H4 (cell line): ENCODE measurements at places on chromosomes 2 and 18. TPM values are rescaled to one million over a fixed set of nuclear protein-coding genes. Genes with fewer than 3 reads are reported as not detected.

CYTIP gene
- 0.06 TPM in 1 of 2 replicates, not detected in the other for total RNA-seq

SP5 gene
- total RNA-seq: not detected in 2 replicates

KIAA2012 gene
- total RNA-seq: not detected in 2 replicates

CKAP2L gene
- 15.7 and 15.8 TPM in 2 replicates for total RNA-seq

DNA sequence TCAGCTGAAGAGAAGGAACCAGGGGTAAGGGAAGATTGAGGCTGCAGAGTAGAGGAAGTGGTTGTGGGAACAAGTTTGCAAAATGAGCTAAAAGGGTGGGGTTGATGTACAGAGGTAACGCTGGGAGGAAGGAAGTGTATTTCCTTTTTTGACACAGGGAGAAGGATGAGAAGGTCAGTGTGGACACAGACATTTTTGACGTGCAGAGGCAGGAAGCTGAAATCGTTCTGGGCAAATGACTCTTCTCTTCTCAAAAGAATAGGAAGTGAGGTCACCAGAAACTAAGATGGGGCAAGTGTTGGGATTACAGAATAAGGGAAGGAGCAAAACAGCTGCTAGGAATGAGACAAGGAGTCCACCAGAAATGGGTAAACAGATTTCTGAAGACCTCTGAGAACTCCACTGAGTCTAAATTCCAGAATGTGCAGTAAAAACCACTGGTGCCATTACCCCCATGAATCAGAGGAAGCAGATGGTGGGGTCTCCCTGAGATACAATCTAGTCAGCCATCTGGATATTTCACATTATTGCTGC is 20.0 kb upstream of the RNF149 start:
- DNase-seq: no peak

- DNase-seq: no peak
Observed at GRCh38 chr2:132617989-132618388, 52.0 kb downstream of the LYPD1 start.

GRCh38 chr2:114237331-114237730 is 205.1 kb upstream of the DPP10 start:
- DNase-seq: no peak

DNA sequence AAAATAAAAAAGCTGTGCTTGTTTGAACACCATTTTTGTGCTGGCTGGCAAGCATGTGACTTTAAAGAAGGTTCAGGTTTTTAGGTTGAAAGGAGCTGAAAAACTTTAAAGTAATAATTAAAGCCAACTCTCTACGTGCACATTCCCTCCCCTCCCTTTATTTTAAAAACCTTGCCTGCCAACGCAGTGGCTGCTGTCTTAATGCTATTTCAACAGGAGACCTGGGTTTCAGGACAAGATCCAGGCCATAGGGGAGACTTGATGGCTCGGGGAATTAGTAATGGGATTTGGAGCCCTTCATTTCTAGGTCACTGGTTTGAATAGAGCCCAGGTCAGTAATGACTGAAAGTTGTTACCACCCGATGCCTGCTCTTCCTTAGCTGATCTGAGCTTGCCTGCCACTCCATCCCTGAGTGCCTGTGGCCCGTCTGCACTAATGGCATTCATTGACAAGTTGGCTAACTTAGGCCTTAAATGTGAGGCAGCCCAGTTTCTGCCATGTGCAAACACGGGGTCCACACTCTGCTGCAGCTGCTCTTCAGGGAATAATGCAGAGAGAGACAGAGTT is 1233.2 kb upstream of the ZEB2 start:
- no peak for DNase-seq
